ENCODE measurements at places on chromosomes 2 and 18.
A peak's percentile ranks its signal among the peaks of the same experiment; 100 is the strongest.

DNA sequence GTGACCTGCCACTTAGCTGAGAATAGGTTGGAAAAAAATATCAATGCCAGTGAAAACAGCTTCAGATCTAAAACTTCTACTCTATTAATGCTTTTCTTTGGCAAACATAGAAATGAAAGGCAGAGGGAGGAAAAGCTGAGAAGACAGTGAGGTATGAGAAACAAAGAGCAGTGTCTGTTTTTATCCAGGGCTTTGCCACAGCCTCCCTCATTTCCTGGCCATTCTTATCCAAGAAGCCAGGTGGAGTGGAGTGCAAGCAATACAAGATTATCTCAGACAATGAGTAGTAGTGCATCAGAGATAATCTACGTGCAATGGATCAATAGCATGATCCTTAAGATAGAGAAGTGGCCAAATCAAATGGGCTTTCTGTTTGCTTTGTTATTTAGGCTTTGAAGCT, 808.7 kb upstream of the PIK3C3 start:
- DNase-seq: no peak

DNA sequence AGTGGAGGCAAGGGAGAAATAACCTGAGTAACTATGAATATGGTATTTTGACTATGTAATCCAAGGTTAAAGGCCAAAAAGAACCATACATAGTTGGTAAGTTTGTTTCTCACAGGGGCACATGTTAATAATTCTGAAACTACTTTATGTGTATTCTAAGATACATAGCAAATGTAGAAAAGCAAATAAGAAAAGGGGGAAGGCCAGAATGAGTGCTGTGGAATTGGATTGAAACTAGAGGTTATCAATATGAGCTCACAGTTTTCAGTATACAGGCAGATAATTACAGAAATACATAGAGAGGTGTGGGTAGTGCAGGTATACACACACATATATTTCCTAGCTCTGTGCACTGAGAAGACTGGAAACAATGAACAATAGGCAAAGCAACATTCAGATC, 13.7 kb downstream of the INO80C start:
- DNase-seq: no peak

DNA sequence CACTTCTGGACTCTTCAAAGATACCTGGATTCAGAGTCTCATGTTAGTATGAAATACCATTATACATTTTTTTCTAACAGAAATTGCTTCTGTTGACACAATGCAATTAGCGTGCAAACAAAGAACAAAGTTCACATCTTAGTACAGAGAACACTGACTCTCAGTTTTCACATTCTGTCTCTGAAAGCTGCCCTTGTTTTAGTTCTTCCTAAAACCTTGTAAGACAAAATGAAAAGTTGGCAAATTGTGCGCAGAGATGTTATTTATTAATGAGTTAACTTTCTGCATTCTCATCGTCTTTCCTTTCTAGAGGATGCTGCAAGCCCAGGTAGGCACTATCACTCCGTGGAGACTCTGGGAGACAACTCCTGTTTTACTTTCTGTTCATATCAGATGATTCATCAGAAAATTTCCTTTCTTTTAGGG, 377.3 kb upstream of the POU3F3 start:
- DNase-seq: no peak

- no peak for DNase-seq
These were observed 326.7 kb downstream of the MTX2 start for GRCh38 chr2:176595986-176596385.

- DNase-seq: no peak
These were observed 74.4 kb downstream of the PLCL1 start for GRCh38 chr2:197878792-197879191.

DNA sequence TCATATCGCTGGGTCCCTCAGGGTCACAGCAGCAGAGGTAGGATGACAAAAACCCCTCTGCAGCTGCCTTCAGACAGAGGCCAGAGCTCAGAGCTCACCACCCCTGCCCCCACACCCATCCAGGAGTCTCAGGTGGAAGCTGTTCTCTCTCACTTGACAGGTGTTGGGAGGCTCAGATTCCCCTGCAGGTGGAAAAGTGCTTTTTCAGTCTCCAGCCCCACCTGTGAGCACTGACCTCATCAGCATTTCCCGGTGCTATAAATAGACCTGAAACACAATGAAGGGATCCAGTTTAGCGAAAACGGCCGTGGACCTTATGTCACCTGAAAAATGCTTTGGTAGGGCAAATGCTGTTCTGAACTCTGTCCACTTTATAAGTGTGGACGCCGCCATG, 254.9 kb downstream of the NDUFA10 start:
- no peak for DNase-seq

- DNase-seq: no peak
These were observed 24.5 kb upstream of the PPP4R1 start for GRCh38 chr18:9638886-9639285.

GRCh38 chr2:16452123-16452522, 213.5 kb downstream of the CYRIA start:
- DNase-seq: no peak

DNA sequence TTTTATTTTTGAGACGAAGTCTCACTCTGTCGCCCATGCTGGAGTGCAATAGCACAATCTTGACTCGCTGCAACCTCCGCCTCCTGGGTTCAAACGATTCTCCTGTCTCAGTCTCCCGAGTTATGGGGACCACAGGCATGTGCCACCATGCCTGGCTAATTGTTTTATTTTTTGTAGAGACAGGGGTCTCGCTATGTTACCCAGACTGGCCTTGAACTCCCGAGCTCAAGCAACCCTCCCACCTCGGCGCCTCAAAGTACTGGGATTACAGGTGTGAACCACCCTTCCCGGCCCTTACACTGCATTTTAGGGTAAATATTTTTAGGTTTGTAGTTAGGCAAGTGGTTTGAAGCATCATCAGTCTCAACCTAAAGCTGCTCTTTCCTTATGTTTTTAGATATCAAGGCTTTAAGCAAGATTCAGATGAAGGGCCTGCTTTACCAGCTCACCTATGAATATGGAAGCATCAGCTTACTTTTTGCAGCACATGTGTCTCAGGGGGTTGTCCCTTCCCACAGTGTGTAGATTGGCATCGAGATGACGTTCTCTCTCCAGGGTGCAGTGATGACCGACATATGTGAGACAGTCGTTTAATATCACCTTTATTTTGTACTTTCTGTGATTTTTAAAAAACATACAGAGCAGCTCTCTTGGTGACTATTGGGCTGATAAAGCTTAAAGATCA, 47.2 kb downstream of the ATIC start:
- DNase-seq: no peak

DNA sequence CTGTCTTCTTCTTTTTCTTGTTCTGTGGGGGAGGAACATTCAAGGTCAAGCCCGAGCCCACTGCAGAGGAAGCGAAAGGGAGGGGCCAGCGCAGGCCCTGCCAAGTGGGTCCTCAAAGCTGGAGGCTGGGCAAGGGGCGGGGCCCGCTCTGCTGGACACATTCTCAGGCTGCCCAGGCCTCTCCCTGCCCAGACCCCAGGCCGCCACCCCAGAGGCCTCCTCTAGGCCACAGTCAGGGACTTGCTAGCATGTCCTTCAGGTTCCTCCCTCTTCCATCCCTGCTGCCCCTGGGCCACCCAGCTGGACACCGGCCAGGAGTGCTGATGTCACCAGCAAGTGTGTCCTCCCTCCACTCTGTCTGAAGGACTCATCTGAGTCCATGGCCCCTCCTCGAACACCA, 44.1 kb downstream of the KIF1A start:
- no peak for DNase-seq

DNA sequence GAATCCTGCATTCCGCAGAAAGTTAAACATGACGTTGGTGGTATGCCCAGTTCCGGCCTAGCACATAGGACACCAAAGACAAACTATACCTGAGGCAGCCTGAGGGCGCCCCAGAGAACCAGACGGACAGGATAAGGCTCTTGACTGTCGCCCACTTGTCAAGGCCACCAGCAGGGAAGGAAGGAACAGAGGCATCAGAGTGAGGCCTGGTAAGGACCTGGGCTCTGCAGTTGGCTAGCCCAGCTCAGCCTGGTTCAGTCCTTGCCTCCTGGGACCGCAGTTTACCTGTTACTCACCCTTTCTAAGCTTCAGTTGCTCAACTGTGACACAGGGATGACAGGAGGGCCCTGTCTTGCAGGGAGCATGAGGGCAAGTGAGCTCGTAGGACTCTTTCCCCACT, 82.1 kb downstream of the ACTR2 start:
- no peak for DNase-seq

DNA sequence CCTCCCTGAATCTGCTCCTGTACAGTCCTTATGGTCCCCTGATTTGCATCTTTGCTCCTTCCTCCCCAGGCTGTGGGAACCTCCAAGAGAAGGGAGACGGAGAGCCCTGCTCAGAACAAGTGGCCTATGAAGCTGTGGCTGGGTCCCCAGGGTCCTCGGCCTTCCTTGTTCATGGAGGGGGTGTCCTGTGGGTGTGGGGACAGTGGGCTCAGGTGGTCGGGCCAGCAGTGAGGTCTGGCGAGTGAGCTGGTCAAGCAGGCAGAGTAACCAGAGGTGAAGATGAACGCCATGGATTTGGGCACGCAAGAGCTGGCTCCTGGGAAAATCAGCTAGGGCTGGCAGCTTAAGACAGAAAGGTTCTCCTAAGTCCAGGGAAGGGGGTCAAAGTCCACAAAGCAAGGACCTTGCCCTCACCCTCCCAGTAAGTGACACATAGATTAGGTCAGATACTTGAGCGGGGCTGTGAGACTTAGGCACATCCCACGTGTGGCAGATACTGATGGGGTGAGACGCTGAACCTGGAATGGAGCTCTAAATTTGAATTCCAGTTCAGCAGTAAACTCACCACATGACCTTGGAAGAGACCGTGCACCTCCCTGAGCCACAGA, 24.8 kb downstream of the GNLY start:
- no peak for DNase-seq

DNA sequence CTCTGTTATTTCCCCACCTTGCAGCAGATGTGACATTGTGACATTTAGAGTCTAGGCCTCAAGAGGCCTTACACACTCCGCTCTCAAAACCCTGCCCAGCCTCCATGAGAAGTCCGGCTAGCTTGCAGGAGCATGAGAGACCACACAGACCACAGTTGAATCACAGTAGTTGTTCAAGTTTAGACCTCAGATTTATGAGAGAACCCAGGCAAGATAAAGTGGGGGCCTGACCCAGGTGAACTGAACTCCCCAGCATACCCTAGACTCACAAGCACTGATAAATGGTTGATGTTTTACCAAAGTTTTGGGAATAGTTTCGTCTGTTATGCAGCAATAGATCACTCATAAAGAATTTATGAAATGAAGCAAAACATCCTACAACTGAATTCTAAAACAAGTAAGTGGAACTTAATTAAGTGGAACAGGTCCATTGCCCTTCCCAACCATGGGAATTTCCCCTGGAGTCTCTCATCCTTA, 4.7 kb upstream of the STAT1 start:
- no peak for DNase-seq

DNA sequence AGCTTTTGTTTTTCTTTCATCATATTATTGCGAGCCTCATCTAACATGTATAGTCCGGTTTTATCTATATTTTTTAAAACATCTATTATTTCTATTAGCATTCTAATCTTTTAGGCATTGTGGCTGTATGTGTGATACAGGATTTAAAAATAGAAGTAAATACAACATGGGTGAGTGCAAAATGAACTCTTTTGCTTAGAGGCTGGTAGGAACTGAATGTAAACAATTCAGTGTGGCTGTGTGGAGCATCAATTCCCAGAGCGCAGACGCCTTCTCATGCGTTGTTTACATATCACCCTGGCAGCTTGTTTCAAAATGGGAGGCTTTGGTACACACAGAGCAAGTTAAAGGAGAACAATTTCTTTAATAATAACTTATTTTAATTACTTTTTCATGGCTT, 836 bp downstream of the DTNA start:
- DNase-seq: no peak

GRCh38 chr2:190413421-190413820, 5.3 kb downstream of the MFSD6 start:
- DNase-seq: no peak

GRCh38 chr2:10302479-10303180, at the start of gene HPCAL1:
TSS of gene HPCAL1 (plus strand) at chr2:10302904. CDS start at chr2:10419758, 116,854 bp downstream.
- DNase-seq: peak; percentile 69

- peak; percentile 94 for DNase-seq
These were observed at the start of the genes APLF and FBXO48 for GRCh38 chr2:68467077-68467960. TSS of gene APLF (plus strand) at chr2:68467585. CDS start at chr2:68467732, 147 bp downstream. TSS of gene FBXO48 (minus strand) at chr2:68467294. CDS start at chr2:68465145, 2,149 bp downstream.

- no peak for DNase-seq
These were observed 412.0 kb upstream of the TCF4 start for GRCh38 chr18:56000041-56000440.

DNA sequence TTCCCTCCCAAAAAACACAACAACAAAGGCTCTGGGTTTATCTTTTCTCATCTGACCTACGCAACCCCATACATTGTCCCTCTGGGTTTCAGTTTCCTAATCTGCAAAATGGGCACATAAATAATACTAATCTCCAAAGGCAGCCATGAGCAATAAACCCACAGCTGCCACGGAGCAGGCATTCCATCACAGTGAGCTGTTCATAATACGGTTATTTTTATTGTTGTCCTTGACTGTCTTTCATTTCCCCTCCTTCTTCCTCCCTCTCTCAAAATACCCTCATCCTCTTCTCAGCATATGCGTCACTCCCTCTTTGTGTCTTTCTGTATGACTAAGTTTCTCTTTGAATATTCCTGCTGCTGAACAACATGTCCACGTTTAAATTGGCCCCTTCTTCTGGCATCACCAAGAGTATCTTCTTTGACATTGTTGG, 129.8 kb upstream of the CAB39 start:
- DNase-seq: no peak

GRCh38 chr2:14816069-14817060, 183.8 kb downstream of the LRATD1 start:
- DNase-seq: no peak

- DNase-seq: no peak
These were observed 57.6 kb downstream of the VAPA start for GRCh38 chr18:9971313-9971920.

- DNase-seq: no peak
These were observed 4.4 kb upstream of the KLHL29 start for GRCh38 chr2:23380562-23381065.

DNA sequence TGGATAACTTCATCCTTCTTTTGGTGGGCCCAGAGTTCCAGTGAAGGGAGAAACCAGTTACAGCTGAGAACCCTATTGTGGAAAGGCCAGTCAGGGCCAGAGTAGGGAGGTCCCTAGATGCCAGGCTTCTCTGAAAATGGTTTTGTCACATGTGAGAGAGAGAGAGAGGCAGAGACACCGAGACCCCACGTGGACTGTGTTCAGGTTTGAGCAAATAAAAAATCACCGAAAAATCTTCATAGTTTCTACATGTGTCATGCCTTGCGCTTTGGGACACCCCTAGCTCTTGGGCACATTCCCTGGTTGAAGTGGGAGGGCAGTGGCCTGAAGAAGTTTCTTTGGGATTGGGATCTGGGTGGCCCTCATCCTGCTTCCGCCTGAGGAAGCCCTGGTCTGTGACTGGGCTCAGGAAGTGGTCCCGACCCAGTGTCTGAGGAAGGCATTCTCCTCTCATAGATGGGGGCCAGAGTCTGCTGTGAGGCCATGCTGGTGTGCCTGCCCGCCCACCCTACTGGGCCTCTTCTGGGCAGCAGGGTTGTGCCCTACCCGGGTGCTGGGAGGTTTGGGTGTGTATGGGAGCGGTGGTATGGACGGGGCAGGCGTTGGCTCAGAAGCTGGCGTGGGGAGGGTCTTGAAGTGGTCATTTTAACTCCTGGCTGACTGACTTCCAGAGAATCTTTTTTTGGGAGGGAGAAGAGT, 16.1 kb downstream of the NCK2 start:
- DNase-seq: no peak

Measured in GOT3 (cell line).